ENCODE measurements at places on chromosomes 1 and 21.

DNA sequence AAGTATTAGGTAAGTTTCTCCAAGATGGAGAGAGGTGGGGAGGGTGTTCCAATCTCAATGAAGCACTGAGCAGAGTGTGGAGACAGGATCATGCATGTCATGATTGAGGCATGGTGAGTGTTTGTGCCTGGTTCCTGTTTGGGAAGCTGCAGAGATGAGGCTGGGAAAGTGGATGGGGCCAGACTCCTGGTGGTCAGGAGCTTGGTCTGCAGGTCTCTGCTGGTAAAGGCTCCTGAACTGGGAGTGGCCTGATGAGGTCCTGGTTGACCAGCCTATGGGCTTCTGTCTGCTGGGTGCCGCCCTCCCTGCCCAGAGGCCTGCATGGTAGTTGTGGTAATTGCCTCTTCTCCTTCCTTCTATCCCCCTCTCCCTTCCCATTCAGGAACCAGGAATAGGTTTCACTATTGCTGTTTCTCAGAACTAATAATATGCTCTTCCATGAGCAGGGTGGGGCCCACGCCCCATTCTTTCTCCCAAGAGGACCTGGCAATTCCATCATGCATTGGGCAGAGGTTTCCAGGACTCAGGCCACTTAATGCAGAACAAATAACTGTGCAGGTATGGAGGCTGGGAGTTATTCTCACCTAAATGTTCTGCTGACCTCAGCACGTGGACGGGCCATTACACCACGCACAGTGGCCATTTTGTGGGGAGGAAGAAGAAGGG, 24.5 kb downstream of the PROK1 start:
- DNase-seq: no peak

GRCh38 chr1:28172713-28173150, 3.8 kb downstream of the PTAFR start:
- no peak for DNase-seq

DNA sequence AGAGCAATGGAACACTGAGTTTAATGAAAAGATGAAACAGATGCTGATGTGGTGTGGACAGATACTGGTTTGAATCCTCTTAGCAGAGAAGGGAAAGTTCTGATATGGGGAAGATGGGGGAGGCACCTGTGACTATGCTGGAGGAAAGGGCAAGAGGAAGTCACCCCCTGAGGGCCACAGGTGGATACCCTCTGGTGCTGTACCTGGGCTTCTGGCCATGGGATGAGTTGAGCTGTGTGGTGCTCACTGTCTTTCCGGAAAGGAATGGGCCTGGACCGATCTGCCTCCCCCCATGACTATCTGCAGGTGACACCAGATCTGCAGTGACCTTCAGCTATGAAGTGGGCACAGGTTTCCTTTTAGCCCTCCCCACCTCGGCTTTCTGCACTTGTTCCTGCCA, 52.4 kb downstream of the IER5 start:
- DNase-seq: no peak

GRCh38 chr1:56868761-56869160, 14.2 kb downstream of the C8A start:
- no peak for DNase-seq
